Naive thymus-derived CD8-positive, alpha-beta T cell (primary cell): ENCODE measurements at places on chromosomes 12 and 14.

GRCh38 chr12:9387450-9387849 is 179.3 kb upstream of the PZP start:
- peaks cover 22% of the 10 kb centered on the region for H3K4me1 ChIP-seq
- no peak overlapping the region for H3K4me3 ChIP-seq
- no peak overlapping the region for H3K27ac ChIP-seq
- no peaks in the 10 kb centered on the region for H3K27me3 ChIP-seq
- no peak for DNase-seq

DNA sequence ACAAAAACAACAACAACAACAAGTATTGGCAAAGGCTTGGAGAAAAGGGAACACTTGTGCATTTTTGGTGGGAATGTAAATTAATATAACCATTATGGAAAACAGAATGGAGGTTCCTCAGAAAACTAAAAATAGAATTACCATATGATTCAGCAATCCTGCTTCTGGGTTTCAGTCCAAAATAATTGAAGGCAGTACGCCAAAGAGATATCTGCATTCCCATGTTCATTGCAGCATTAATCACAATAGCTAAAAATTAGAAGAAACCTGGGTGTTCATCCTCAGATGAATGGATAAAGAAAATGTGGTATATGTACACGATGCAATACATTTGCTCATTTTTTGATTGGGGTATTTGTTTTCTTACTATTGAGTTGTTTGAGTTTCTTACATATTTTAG is 813.0 kb downstream of the NRXN3 start:
- H3K27ac ChIP-seq, result no peak overlapping the region
- H3K27me3 ChIP-seq, result no peaks in the 10 kb centered on the region
- peaks cover 1% of the 10 kb centered on the region for H3K4me1 ChIP-seq
- H3K36me3 ChIP-seq, result no peaks in the 10 kb centered on the region
- DNase-seq, result no peak
- H3K4me3 ChIP-seq, result no peak overlapping the region

DNA sequence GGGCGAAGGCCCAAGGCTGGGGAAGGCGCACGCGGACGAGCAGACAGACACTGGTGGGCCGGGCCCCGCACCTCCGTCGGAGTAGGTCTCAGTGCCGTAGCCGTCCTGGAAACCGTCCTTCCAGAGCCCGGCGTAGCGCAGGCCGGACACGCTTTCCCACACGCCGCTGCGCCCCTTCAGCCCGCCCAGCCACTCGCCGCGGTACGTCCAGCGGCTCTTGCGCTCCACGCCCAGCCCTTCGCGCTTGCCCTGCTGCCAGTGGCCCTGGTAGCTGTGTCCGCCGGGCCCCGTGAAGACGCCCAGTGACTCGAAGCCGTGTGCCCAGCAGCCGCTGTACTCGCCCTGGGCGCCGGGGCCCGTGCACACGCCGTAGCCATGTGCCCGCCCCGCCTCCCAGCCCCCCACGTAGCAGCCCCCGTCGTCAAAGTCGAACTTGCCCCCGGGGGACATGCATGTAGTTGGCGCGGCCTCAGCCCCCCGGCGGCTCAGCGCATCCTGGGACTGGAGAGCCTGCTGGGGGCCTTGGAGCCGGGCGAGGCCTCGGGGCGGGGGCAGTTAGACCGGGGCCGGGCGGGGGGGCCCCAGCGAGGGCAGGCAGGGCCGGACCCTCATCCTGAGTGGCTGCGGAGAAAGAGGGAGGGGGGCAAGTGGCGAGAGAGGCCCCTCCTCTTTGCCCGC is 1.4 kb downstream of the JPH4 start:
- no peak for DNase-seq
- H3K27ac ChIP-seq, result peak overlapping the region; percentile 46
- H3K4me3 ChIP-seq, result peak overlapping the region; percentile 61

DNA sequence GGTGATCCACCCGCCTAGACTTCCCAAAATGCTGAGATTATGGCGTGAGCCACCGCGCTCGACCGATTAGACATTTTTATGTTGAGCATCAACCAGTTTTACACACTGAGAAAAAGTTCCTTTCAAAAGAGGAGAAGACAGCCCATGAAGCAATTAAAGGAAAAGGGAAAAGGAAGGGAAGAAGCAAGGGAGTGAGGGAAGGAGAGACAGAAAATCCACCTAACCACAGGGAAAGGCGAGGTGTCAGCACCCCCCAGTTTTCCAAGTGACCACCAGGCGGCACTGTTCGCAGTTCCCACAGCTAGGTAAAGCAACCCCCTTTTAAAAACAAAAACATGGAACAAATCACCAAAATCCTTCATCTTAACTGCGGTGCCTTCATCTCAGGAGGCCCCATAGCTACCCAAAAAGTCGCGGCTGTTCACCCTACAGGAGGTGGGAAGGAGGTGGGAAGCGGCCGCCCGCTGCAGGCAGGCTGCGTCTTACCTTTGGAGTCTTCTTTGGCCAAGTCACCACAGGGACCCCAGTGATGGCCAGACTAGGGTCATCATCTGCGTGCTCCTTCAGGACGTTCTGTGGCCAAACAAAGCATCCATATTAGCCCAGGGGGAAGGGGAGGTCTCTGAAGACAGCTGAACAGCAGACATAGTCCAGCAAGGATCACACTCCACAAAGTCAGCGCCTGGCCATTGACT is 86.6 kb downstream of the KDM2B start:
- H3K27ac ChIP-seq, result no peak overlapping the region
- peaks cover 11% of the 10 kb centered on the region for H3K4me1 ChIP-seq
- H3K27me3 ChIP-seq, result no peaks in the 10 kb centered on the region

- H3K36me3 ChIP-seq, result no peaks in the 10 kb centered on the region
- H3K4me1 ChIP-seq, result peaks cover 18% of the 10 kb centered on the region
- peak overlapping the region; percentile 32 for H3K27ac ChIP-seq
- DNase-seq, result no peak
Measured at GRCh38 chr14:98077176-98077575, 1194.8 kb downstream of the BCL11B start.

DNA sequence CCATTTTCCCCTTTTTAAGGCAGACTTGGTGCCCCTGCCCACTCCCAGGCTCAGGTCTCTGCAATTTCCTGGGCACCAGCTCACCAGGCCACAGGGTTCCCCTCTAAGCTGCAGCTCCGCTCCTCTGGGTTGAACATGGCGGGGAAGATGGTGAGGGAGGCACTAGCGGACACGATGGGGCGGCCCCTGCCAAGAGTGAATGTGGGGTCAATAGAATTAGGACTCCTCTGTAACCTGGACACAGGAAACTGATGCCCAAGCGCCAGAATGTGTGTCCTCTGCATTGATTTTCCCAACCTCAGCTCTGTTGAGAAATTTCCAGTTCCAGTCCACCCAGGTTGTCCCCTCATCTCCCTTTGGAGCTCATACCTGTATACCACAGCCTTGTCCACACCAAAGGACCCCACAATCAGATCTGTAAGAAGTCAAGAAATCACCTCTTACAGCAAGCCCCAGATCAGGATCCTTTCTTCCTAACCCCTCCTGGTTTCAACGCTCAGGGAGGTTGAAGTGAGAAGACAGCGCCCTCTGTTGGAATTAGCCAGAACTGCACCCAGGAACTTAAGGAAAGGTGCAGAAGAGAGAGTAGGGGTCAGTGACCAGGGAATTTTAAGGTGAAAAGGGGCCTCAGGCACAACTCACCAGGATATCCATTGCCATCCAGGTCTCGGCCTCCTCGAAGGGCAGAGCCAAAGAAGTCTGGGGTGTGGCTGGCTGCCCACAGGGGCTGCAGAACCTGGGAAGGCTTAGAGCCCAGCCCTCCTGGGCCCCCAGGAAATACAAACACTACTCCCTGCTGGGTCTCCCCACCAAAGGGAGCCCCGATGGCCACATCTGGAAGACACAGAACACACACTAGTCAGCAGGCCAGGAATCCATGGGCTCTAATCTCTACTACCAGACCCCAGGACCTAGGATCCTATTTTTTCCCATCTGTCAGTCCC is 14.7 kb downstream of the ITGA5 start:
- peak overlapping the region; percentile 7 for H3K4me3 ChIP-seq
- peak overlapping the region; percentile 89 for H3K27ac ChIP-seq
- peaks cover 43% of the 10 kb centered on the region for H3K4me1 ChIP-seq
- peak; percentile 80 for DNase-seq
- no peaks in the 10 kb centered on the region for H3K27me3 ChIP-seq
